ENCODE measurements at places on chromosomes 5 and 9.

- DNase-seq = no peak
These were observed 5.1 kb downstream of the SPAAR start for GRCh38 chr9:35914301-35914807.

GRCh38 chr9:107539427-107540163 is 50.0 kb upstream of the KLF4 start:
- DNase-seq = no peak

- DNase-seq = no peak
These were observed 56.3 kb upstream of the ELL2 start for GRCh38 chr5:96017951-96018350.

DNA sequence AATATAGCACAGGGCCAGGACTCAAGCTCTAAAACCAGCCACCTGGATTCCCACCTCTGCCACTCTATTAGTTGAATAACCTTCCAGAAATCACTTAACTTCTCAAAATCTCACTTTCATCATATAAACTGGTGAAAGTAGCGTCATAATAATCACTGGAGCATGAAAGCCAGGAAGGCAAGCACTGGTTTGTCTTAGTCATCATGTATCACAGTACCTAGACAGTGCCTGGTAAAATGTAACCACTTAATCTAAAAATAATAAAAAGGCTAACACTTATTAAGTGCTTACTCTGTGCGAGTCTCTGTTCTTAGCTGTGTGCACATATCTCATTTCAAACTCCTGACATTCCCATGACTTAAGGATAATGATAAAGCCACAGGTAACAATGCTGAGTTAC is 109.4 kb downstream of the ASTN2 start:
- DNase-seq = no peak

DNA sequence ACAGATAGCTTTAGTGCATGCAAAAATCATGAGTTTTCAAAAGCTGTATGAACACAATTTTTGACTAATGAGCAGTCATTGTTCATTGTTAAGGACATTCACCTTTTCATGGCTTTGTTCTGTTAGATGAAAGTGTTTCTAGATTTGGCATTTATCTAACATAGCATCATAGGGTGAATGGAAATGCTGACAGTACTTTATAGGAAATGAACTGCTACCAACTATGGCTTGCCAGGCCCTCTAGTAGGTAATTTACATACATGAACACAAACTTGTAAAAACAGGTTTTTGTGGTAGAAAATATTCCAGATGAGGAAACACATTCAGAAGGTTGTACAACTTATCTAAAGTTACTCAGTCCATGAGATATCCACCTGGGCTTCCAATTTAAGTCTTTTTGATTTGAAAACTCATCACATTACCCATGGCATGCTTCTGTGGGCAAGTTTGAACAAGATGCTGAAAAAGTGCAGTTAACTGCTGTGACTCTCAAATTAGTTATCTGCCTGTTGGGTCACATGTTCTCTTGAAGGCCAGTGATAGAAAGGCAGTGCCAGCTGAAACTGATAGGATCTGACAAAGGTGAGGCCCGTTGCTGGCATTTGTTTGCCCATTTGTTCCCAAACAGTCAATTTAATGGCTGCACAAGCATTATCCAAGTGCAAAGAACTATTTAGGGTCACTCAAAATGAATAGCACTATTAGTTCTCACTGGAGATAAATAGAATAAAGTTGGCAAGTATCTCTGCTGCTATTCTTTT is 399.1 kb downstream of the MAN2A1 start:
- DNase-seq = no peak

- DNase-seq = no peak
These were observed 89.7 kb upstream of the SLC44A1 start for GRCh38 chr9:105154723-105155191.

- no peak for DNase-seq
These were observed 241.8 kb upstream of the SLC24A2 start for GRCh38 chr9:20030671-20031070.

DNA sequence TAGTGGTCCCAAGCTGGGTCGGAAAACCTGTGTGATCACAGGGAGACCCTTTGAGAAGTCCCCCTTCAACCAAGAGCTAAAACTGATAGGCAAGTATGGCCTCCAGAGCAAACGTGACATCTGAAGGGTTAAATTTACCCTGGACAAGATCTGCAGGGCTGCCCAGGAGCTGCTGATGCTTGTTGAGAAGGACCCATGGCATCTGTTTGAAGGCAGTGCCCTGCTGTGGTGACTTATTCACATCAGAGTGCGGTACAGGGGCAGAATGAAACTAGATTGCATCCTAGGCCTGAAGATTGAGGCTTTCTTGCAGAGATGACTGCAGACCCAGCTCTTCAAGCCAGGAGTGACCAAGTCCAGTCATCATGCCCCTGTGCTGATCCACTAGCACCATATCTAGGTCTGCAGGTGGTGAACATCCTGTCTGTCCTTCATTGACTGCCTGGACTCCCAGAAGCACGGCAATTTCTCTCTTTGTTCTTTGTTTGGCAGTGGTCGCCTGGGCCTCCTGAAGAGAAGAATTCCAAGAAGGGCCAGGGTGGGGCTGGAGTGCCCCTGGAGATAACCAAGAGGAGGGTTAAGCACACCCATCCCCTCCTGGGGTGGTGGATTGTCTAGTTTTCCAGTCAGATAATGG is 25.7 kb upstream of the CHD1 start:
- DNase-seq = no peak

- DNase-seq = no peak
These were observed 4.1 kb downstream of the RAPGEF6 start for GRCh38 chr5:131630963-131631350.

- no peak for DNase-seq
These were observed 144.1 kb downstream of the MAT2B start for GRCh38 chr5:163649514-163649913.

DNA sequence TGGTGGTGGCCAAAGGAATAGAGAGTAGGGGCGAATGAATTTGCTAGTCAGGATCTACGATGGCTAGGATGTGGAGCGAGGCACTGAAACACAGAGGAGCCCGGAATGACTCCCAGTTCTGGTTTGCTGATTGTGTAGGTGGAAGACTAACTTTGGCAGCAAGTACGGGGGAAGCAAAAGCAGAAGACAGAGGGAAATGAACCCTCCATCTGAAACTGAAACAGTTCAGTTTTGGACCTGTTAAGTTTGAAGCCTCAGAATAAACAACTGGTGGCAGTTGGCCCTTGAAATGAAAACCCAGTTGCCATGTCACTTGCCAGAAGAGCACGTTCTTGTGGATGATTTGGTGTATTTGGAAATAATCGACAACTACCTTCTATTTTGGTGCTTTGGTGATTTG is 15.4 kb upstream of the SMIM15 start:
- DNase-seq = no peak

DNA sequence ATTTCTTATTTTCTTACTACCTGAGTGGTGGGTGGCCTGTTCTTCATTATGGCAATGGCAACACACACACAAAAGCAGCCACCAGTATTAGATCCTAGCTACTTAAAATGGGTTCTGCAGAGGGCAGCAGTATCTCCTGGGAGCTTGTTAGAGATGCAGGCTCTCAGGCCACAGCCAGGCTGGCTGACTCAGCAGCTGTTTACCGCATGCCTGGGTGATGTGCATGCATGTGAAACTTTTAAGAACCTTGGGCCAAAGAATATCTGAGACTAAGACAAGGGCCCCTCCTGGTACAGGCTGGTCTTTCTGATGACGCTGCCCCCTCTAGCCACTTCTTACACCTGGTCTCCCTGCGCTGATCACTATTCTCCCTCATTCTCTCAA is 399.0 kb downstream of the MED10 start:
- no peak for DNase-seq

DNA sequence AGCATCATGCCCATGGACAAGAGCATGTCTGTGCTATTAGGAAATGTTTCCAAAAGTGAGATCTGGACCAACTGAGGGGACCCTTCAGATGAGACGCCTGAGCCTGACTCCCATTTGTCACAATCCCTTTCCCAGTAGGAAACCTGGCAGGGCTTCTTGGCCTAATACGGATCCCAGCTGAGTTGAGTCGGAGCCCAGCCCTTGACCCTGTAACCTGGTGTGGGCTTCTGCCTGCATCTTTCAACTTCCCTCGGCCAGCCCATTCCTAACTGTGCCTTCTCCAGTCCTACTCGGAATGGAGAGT is 148.3 kb downstream of the IRX2 start:
- DNase-seq = no peak

- DNase-seq = no peak
These were observed 35.9 kb downstream of the ASS1 start for GRCh38 chr9:130480673-130481072.

Data from activated CD4-positive, alpha-beta T cell treated with anti-CD3 and anti-CD28 coated beads, Interleukin-2, amount 50 U/mL, for 4 hours (primary cell).